ENCODE measurements at places on chromosomes 12 and 14. TPM values are rescaled to one million over a fixed set of nuclear protein-coding genes. Genes with fewer than 3 reads are reported as not detected.

GRCh38 chr14:45038865-45039264 lies 45.1 kb upstream of the PRPF39 start:
- no peak for DNase-seq

DNA sequence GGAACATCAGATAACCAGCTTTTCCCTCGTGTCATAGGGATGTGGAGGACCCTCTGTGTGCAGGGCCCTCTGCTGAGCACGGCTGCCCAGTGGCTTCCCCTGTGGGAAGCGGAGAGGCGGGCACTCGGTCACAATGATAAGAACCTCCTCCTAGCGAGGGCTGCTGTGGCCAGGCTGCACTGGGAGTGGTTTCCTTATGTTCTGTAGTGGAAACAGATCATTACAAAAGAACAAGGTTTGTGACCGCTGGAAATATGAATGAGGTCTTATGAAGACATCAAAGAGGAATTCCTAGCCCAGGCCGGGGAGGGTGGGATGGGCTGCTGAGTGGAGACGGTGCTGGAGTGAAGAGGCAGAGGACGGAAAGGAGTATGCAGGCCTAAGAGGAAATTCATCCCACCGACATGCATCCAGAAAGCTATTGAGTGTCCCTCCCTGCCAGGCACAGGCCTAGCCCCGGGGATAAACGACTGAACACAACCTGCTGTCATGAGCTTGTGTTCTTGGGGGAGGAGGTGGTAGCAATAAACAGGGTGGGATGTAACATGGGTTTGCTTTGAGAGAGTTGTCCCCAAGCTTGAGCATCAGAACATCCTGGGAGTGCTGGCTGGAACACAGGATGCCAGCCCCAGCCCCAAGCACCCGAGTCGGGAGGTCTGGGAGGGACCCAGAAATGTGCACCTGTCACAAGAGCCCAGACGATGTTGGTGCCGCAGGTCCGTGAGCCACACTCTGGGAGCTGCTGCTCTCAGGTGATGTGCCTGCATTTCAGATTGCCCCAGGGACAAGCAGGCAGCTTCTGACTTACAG lies 37.5 kb downstream of the FZD10 start:
- DNase-seq, result no peak

- no peak for DNase-seq
Observed at GRCh38 chr12:74535536-74535935, 2.1 kb upstream of the ATXN7L3B start.

The FOXA1 gene
- polyA plus RNA-seq, result 3.8 TPM

All from right renal cortex interstitium (tissue), 3 donors.